ENCODE measurements at places on chromosomes 2 and 18.

- no peak for DNase-seq
Observed at GRCh38 chr2:27320958-27321543, 1.8 kb downstream of the MPV17 start.

DNA sequence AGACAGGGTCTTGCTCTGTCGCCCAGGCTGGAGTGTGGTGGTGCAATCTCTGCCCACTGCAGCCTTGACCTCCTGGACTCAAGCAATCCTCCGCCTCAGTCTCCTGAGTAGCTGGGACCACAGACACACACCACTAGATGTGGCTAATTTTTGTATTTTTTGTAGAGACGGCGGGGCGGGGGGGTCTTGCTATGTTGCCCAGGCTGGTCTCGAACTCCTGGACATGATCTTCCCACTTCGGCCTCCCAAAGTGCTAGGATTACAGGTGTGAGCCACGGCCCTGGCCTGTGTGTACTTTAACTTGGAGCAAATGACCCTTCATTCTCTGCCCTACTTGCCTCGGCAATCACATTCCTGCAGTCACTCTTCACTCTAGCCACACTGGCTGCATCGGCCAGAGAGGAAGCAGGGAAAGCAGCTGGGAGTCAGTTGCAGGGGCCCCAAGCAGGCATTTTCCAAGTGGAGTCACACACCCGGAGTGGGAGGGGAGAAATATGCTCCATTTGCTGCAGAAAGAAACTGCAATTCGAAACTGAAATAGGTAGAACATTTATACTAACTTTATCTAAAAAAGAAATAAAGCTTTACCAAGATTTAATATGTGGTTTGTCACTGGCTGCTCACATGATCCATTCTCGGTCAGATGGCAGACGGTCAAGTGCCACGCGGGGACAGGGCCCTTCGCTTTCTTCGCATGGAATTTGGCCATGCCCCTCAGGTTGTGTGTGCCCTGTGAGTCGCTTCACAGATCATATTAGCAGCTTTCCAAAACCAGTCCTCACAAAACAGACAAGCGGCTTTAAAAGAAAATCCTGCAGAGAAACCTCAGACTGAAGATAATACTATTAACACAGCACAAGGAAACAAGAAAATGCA, 37.1 kb downstream of the FAM161A start:
- no peak for DNase-seq

GRCh38 chr18:74513883-74514205, 17.7 kb downstream of the CNDP2 start:
- no peak for DNase-seq

DNA sequence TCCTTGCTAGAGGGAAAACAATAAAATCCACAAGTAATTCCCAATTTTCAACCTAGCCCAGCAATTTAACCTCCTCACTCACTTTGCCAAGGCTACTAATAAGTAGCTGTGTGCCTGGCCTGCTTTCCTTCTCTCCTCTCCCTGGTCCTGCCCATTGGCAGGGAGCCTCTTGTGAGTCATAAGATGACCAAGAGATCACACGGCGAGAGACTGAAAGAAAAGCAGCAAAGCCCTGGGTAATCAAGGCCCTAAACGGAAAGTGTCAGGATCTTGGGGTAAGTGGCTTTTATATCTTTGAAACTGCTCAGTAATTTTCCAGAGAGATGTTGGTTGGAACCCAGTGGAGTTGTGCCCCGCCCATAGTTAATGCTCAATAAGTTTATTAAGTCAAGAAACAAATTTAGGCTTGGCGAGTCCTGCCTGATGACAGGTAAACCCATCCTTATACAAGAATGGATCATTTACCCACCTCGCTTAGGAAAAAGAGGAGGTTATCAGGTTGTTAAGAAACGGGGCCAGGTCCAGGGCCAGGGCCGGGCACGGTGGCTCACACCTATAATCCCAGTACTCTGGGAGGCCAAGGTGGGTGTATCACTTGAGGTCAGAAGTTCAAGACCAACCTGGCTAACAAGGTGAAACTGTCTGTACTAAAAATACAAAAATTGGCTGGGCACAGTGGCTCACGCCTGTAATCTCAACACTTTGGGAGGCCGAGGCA, 10.0 kb upstream of the ADAM17 start:
- no peak for DNase-seq

GRCh38 chr2:9255416-9255815, 48.8 kb downstream of the ASAP2 start:
- no peak for DNase-seq

DNA sequence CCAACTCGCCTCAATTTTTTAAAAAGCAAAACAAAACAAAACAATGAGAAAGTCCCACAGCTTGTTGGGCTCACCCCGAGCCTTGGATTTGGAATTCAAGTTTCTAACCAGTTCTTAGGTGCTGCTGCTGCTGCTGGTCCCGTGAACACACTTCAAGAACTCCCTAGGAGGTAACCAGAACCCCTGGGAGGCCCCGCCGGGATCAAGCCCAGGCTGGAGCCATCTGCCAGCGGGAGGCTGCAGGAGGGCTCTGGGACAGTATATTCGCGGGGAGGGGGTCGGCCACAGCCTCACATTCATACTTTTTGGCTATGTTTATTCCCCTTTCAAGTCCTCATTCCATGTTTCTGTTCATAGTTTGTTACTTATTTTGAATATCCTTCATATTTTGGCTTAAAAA, 223.4 kb downstream of the TFCP2L1 start:
- no peak for DNase-seq

DNA sequence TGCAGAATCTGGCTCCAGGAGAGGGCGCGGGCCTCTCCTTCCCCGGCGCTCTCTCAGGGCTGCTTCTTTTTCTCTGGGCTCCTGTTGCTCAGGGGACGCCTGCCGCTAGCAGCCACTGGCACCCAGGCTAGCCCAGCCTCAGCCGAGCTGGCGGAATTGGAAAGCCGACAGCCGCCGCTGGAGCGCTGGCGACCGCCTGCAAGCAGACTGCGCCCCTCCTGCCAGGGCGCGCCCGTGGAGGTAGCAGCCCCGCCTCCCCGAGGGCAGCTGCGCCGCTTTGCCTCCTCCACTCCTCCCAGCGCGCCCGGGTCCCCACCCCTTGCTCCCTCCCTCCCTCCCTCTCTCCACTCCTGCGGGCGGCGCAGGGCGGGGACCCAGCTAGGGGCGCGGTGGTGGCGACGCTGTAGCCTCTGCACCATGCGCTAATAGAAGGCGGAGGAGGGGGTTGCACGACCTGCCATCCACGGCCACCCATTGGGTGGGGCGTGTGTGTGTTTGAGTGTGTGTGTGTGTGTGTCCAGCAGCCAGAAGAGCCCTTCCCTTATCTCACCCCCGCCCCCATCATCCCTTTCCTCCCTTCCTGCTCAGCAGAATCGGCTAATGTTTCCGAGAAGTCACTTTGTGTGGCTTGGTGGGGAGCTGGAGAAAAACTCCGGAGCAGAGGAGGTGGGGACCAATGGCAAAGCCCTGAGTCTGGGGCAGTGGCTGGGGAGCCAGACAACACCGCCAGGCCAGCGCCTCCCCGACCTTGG, at the start of gene SCN9A:
Gene SCN9A (minus strand): TSS at position 209 of the 752 bp plus-strand sequence. CDS start 64,188 bp downstream, outside the sequence.
- peak; percentile 80 for DNase-seq

- DNase-seq, result no peak
Observed at GRCh38 chr2:188129677-188130076, 162.0 kb upstream of the GULP1 start.

GRCh38 chr2:58127111-58127510, 80.5 kb downstream of the VRK2 start:
- no peak for DNase-seq

GRCh38 chr2:137957033-137957432, 7.2 kb upstream of the HNMT start:
- DNase-seq, result no peak

DNA sequence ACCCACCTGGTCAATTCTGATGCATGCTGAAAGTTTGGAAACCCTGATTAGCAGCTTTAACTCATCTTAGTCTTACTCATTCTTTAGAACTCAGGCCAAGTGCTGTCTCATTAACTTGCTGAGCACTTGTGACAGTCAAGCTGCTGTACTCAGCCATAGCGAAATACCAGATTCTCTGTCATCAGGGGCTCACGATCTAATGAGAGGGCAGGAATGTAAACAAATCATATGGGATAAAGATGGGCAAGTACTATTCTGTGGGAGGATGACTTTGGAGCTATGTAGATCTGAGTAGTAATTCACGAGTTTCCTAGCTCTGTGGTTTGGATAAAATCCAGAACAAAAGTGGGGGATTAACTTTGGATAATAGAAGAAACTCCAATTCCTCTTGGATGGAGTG, 376.6 kb downstream of the HRH4 start:
- peak; percentile 27 for DNase-seq

GRCh38 chr18:48621815-48622555, 83.2 kb downstream of the CTIF start:
- no peak for DNase-seq

GRCh38 chr2:168814939-168815907, 12.8 kb downstream of the NOSTRIN start:
- DNase-seq, result no peak

DNA sequence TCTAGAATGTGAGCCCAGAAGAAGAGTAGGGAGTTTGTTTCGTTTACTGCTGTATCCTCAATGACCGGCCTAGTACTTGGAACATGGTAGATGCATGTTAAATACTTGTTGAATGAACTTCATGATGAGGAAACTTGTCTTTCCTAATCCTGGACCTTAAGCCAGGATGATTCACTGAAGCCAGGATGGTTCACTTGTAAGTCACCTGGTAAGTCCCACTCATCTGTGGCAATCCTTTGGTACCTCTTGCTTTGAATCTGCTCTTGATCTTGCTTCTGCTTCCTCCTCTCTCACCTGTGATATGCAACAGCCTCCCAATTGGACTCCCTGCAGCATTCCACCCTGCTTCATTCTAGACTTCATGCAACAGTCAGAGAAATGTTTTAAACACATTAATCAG, 43.6 kb downstream of the QPCT start:
- no peak for DNase-seq

- DNase-seq, result no peak
Observed at GRCh38 chr2:2787301-2787907, 456.3 kb upstream of the MYT1L start.

DNA sequence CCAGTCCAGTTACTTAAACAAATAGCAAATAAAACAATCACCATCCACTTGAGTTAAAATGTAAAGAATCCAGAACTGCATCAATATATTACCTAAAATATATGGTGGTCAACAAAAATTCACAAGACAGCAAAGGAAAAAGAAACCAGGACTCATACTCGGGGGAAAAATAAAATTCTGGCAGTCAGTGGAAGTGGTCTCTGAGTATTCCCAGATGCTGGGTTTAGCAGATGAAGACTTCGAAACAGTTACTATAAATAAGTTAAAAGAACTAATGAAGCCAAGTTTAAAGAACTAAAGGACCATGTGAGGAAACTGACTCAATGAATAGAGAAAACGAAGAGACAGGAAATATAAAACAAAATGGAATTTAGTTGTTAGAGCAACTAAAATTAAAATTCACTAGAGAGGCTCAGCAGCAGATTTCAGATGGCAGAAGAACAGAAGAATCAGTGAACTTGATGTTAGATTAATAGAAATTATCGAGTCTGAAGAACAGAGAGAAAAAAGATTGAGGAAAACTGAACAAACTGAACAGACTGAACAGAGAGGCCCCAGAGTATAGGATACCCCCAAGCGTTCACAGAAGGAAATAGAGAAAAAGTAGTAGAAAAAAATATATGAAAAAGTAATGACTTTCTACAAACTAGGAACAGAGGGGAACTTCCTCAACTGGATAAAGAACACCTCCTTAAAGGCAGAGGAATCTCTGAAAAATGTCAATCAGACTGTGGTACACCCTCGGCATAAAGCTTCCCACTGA, 27.9 kb downstream of the MGAT4A start:
- peak; percentile 36 for DNase-seq

GRCh38 chr2:47226132-47226922, 71.2 kb upstream of the STPG4 start:
- no peak for DNase-seq

- DNase-seq, result no peak
Observed at GRCh38 chr2:10772868-10773215, 39.7 kb downstream of the PDIA6 start.

- DNase-seq, result peak; percentile 3
Observed at GRCh38 chr2:117273009-117273671, 541.4 kb upstream of the DDX18 start.

GRCh38 chr2:202965810-202966460, 48.7 kb upstream of the NBEAL1 start:
- DNase-seq, result no peak

DNA sequence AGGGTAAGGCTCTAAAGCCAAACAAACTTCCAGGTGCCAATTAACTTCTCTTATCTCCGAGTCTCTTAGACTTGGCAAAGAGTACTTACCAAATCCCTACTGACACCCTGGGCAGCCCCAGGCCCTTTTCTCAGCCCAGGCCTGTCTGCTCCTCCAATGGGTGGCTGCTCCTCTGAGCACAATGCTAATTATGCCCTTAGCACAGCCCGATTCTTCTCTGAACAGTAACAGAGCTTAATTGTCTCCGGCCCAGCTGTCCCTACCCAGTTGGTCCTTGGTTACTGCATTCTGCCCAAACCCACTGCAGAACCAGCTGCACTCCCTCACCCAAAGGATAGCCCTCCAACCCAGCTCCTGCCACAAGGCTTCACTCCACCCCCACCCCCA, 110.3 kb downstream of the SMAD7 start:
- DNase-seq, result no peak

DNA sequence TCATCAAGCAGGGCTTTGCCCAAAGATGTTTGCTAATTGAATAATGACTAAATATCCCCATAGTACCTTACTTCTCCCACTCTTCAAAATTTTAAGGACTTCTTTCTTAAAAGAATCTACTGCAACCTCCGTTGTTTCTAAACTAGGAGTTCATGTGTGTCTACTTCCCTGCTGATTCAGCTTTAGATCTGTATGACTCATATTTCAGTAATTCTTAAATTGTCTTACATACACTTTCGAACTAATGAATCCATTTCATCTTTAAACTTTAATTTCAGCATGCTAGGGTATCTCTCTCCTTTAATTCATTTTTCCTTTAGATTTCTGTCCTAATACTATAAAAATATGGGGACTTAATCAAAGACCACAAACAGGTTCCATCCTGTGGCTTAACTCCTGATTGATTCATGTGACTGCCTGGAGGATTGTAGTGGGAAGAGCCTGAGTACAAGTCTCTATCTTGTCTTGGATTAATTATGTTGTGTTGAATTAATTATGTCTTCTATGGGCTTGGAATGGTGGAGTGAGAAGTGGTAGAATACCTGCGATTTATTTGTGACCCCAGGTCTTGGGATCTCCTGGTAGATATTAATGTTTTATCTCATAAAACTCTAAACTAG, 24.9 kb upstream of the COL5A2 start:
- no peak for DNase-seq

- no peak for DNase-seq
Observed at GRCh38 chr18:45328811-45329210, 286.5 kb upstream of the SLC14A2 start.

DNA sequence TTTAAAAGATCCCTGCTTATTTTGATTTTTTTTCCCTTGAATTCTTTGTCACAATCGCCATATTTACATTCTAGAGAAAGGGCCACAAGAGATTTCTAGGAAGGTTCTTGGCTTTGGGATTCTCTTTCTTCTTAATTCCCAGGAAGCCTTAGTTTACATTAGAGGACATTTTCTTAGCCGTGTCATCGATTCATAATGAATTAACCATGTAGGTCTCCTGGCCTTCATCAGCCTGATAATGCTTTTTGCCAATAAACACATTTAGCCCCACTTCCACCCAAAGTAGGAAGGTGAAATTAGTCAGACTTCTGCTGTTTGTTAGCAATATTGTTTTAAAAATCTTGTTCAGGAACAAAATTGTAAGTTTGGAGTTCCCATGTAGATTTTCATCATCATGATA, 71.3 kb upstream of the LPIN2 start:
- no peak for DNase-seq

GRCh38 chr2:20646446-20646845, 4.5 kb downstream of the HS1BP3 start:
- no peak for DNase-seq
